ENCODE measurements at places on chromosomes 11 and 22.

GRCh38 chr11:117107701-117108590 lies 9.7 kb upstream of the SIK3 start:
- no peak for DNase-seq

GRCh38 chr11:71976551-71976950 lies 22.2 kb upstream of the IL18BP start:
- DNase-seq, result no peak

DNA sequence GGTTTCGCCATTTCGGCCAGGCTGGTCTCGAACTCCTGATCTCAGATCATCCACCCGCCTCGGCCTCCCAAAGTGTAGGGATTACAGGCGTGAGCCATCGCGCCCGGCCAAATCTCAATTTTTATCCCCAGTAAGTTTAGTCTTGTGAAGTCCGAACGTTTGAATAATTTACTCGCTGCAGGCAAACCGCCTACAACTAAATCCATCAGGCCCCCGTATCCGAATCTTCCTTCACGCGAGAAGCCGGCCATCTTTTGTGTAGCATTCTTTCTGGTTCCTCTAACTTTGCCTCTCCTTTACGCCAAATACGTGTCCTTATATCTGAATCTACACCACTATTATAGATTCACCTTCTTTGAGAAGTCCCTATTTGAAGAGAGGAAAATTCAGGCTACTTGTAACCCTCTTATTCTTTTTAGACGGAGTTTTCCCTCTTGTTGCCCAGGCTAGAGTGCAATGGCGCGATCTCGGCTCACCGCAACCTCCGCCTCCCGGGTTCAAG lies 581 bp upstream of the EIF3L start:
- no peak for DNase-seq

GRCh38 chr22:29936186-29936585 lies 53.2 kb downstream of the MTMR3 start:
- DNase-seq, result no peak

- no peak for DNase-seq
Observed at GRCh38 chr11:47944632-47945031, 35.7 kb upstream of the PTPRJ start.

- DNase-seq, result no peak
Observed at GRCh38 chr11:61850687-61851086, 22.6 kb downstream of the FADS2 start.

GRCh38 chr11:110366291-110366690 lies 63.5 kb upstream of the FDX1 start:
- no peak for DNase-seq

GRCh38 chr11:130806746-130807145 lies 109.5 kb downstream of the SNX19 start:
- no peak for DNase-seq

GRCh38 chr11:134850566-134850965 lies 438.5 kb upstream of the B3GAT1 start:
- DNase-seq, result no peak

DNA sequence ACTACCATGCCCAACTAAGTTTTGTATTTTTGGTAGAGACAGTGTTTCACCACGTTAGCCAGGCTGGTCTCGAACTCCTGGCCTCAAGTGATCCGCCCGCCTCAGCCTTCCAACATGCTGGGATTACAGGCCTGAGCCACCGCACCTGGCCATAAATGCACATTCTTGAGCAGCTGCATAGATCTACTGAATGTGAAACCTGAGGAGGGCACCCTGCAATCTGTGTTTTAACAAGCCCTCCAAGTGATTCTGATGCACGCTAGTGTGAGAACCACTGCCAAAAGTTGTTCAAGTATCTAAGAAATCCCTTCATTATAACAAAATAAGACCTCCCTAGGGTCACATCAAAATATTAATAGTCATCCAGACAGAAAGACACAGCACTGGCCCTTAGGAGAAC lies 89.3 kb downstream of the RDX start:
- DNase-seq, result peak; percentile 20

DNA sequence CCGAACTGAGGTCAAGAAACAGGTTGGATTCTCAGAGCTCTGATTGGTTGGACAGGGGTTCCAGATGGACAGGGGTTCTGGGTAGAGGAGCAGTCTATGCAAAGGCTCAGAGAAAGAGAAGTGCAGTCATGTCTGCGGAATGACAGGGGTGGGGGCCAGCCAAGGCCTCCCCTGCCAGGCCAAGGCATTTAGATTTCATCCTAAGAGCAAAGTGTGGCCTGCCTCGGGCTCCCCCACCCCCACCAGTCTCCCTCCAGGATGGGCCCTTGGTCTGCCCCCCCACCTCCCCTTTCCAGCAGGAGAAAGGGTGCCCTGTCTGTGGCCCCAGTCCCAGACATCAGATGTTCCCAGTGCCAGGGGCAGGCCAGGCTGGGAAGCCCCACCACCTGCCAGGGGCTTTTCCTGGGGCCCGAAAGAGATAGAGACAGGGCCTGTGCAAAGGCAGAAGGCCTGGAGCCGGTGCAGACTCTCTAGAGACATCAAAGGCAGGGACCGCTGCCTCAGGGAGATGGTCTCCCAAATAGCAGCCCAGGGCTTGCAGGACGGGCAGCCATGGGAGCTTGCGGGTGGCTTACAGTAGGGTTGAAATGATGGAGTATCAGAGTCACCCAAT lies 9.4 kb downstream of the SUSD2 start:
- peak; percentile 43 for DNase-seq

DNA sequence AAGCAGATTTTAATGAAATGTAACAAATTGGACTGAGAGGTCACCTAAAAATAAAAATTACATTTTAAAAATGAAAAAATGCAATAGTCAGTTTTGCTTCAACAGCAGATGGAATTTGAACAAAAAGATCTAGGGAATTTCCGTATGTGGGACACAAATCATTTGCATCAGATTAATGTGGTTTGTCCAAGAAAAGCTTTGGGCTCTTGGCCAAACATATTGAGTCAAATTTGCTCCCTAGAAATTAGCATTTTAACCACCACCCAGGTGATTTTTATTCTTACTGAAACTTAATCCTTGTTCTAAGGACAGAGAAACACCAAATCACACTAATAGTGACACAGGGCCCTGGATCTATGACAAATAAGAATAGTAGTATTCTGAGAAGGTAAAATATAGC lies 1477.8 kb downstream of the FAM181B start:
- no peak for DNase-seq

- no peak for DNase-seq
Observed at GRCh38 chr22:46528121-46528610, 9.3 kb downstream of the CELSR1 start.

GRCh38 chr22:49258107-49259010 lies 569.3 kb downstream of the BRD1 start:
- no peak for DNase-seq

GRCh38 chr11:113204280-113204679 lies 110.1 kb upstream of the TTC12 start:
- no peak for DNase-seq

- no peak for DNase-seq
Observed at GRCh38 chr11:109788948-109789490, 304.2 kb upstream of the ZC3H12C start.

GRCh38 chr11:69167916-69168691 lies 12.4 kb downstream of the SMIM38 start:
- no peak for DNase-seq

- DNase-seq, result peak; percentile 65
Observed at GRCh38 chr22:38412435-38413084, 42.4 kb downstream of the KCNJ4 start.

Measured in NCI-H524 (cell line).